ENCODE measurements at places on chromosomes 11 and 22.
A peak's percentile ranks its signal among the peaks of the same experiment; 100 is the strongest.

GRCh38 chr11:111387363-111387762 lies 8.3 kb upstream of the POU2AF1 start:
- DNase-seq, result no peak

- no peak for DNase-seq
Measured at GRCh38 chr22:35230839-35231584, 26.3 kb upstream of the HMGXB4 start.

- peak; percentile 55 for DNase-seq
Measured at GRCh38 chr11:60970369-60970774, 1.1 kb upstream of the CD6 start.

GRCh38 chr11:114399490-114400215 lies 658 bp downstream of the C11orf71 start:
- DNase-seq, result no peak

- DNase-seq, result no peak
Measured at GRCh38 chr11:124829986-124830385, 29.8 kb upstream of the MSANTD2 start.

GRCh38 chr11:61042961-61043540 lies 59.2 kb upstream of the CD5 start:
- no peak for DNase-seq

DNA sequence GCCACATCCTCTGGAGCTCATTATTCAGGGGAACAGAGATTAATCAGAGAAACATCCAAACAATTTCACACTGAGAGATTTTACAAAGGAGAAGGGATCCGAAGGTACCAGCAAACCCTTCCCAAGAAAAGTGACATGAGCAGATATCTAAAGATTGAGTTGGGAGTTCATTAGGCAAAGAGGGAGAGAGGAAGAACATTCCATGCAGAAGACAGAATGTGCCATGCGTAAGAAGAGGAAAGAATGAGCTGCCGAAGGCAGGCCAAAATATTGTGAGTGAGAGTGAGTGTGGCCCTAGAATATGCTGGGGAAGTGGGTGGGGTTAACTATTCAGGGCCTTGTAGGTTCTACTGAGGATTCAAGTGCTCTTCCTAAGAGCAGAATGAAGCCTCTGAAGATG lies 50.0 kb upstream of the LYVE1 start:
- DNase-seq, result no peak

DNA sequence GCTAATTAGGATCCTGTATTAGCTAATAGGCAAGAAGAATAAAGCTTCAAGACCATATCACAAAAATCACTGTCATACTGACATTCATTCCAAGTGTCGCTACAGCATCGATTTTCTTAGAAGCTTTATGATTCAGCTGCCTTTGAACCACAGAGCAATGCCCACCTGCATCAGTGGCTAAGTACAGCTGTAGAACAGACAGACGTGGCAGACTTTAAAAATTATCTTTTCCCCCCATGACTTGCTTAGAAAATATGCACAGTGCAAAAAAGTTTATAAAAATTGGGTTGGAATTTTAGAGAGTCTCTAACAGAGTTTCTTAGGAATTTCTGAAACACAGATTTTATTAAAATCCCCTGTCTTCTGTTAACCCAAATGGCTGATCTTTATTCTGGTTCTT lies 120.8 kb downstream of the CADM1 start:
- DNase-seq, result no peak

- DNase-seq, result no peak
Measured at GRCh38 chr11:47245611-47246357, 2.8 kb downstream of the ACP2 start.

DNA sequence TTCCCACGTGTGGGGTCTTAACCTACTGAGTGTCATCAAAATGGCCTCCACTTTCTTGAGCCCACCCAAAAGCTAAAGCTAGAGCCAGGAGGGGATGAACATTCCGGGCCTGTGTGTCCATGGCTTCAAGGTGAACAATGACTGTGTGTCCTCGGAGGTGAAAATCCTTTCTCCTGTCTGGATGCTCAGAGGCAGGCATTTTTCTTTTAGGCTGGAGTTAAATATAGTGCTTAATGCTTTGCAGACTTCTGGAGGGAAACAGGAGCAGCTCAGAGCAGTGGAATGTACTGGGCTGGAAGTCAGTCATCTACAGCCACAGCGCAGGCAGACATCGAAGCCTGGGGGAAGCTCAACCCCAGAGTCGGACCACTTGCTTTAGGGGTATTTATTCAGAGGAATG lies 68.6 kb upstream of the TMEM45B start:
- no peak for DNase-seq

DNA sequence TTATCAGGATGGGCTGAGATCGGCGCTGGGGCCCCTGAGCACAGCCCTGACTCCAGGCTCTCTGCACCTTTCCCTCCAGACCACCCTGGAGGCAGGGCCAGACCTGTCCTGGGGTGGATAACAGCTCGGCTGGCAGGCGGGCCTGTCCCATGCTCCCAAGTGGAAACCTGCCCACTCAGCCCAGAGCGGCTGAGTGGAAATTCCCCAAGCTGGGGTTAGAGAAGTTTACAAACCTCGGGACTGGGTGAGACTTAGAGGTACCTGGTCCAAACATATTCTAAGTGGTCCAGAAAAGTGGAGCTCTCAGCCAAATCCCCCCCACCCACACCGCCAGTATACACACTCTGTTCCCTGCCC lies 4.8 kb upstream of the FXYD2 start:
- DNase-seq, result no peak

GRCh38 chr11:1706634-1707400 lies 9.8 kb downstream of the KRTAP5-6 start:
- DNase-seq, result no peak

- DNase-seq, result no peak
Measured at GRCh38 chr11:115222863-115223530, 281.2 kb downstream of the CADM1 start.

DNA sequence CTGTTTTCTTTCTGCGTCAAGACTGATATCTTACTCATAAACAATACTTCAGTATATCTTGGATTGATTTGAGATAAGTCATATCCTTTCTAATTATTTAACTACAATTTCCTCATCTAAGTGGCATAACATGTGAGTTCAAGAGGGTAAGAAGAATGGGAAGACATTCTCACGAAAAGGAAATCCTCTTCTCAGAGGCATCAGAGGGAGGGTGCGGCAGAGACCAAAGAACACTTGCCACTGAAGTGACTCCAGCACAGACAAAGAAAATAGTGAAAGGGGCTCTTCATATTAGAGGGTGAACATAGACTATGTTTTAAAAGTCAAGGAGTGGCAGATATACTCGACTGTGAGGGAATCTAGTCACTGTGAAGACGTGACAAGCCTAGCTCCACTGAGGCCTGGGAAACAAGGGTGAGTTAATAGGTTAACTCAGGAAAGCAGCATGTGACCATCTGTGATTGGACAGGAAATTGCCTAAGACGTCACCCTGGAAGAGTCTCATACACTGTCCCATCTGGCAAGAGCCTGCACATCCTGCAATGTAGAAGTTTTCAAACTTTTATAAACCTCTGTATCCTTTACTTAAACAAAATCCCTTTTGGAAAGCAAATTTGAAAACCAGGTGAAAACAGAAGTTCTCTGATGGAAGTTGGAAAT lies 1.9 kb upstream of the MMP1 start:
- no peak for DNase-seq

DNA sequence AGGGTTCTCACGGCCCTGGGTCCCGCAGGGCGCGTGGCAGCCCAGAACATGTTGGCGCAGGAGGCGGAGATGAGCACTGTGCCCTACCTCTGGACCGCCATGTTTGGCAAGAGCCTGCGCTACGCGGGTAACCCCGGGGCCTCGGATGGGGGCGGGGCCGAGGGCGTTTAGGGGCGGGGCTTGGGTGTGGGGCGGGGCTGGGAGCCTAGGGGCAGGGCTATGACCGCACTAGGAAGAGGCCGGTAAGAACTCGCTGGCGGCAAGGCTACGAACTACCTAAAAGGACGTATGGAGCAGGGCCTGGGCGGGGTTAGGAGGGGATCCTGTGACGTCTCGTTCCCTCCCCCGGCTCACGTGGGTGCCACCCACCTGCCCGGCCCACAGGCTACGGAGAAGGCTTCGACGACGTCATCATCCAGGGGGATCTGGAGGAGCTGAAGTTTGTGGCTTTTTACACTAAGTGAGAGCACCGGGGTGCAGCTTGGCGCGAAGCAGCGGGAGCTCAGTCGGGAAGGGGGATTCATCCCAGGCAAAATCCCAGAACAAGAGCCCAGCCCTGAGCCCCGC lies 2.8 kb upstream of the LZTR1 start:
- DNase-seq, result peak; percentile 26

GRCh38 chr11:77092382-77092781 lies 10.3 kb upstream of the OMP start:
- no peak for DNase-seq

DNA sequence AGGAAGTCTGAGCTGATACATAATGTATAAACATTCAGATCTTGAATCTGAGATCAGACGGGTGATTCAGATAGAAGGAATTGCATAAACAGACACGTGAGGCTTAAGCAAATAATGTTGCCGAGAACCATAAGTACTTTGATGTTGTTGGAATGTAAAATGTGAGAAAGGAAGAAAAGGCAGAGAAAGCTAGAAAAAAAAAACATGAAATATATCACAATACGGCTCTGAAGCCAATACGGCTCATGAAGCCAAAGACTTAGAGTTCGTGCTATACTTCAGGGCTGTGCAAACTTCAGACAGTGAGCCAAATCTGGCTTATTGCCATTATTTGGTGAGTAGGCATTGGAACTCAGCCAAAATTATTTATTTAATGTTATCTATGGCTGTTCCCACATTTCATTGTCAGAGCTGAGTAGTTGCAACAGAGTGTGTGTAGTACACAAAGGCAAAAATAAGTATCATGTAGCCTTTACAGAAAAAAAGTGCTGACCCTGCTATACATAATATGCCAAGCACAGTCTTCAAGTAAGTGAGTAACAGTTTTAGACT lies 673.3 kb downstream of the CNTN5 start:
- DNase-seq, result no peak

DNA sequence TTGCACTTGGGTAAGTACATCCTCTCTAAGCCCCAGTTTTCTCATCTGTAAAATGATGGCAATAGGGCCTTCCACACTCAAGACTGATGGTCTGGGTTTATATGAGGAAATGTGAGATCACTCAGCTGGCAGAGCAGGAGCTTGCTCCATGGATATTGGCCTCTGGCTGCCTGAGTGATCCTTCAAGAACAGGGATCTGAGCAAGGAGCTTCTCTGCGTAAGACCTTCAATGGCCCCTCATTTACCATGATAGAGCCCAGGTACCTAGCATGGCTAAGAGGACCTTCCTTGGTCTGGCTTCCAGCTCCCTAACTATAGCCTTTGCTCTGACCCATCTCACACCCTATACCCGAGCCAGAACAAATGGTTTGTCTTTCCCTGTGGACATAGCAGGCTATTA lies 5.5 kb downstream of the ROBO4 start:
- DNase-seq, result no peak

- no peak for DNase-seq
Measured at GRCh38 chr22:47069270-47069669, 306.8 kb downstream of the TBC1D22A start.

GRCh38 chr22:45296628-45297297 lies 12.0 kb downstream of the UPK3A start:
- no peak for DNase-seq

DNA sequence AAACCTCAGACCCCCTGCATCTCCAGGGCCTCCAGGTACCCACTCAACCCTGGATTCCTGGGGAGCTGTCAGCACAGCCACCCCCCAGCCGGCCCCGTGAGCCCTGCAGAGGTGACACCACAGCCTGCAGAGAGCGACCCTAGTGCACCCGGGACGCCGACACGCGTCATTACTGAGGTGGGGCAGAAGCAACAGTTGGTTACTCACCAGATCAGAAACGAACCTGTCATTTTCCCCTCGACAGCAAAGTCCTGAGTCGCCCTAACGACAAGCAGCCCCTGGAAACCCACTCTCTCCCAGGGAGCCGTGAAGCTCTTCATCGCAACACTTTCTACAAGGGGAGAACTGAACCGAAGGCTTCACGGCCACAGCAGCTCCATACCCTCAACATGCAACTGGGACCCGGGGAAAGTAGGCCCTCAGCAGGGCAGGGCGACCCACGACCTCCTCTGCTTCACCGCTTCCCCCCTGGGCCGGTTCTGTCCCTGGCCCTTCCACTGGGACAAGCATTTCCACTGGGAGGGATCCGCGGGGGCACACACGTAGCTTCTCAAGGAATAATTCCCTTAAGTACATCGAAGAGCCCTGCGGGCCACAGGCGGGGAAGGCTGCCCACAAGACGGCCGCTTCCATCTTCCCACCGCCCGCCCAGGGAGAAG lies 1.6 kb downstream of the BRD1 start:
- DNase-seq, result peak; percentile 36

- no peak for DNase-seq
Measured at GRCh38 chr22:41565403-41566054, 4.7 kb downstream of the CSDC2 start.

GRCh38 chr11:12212174-12212820 lies 101.9 kb downstream of the MICAL2 start:
- DNase-seq, result no peak

- no peak for DNase-seq
Measured at GRCh38 chr11:126924376-126925040, 76.1 kb downstream of the KIRREL3 start.

DNA sequence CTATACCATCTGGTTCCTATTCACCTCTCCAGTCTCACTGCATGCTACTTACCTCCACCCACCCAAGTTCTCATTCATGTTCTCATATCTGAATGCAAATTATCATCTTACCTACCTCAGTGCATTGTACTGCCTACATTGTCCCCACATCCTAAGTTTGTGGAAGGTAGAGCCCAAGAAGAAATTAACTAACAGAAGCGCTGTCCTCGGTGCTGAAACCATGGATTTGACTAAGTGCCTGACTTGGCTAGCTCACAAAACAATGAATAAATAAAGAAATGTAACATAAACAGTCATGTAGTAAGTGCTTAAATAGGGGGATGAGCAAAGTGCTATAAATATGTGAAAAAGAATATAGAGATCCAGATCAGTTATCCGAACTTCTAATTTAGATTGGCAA lies 63.2 kb downstream of the GRIA4 start:
- DNase-seq, result no peak

DNA sequence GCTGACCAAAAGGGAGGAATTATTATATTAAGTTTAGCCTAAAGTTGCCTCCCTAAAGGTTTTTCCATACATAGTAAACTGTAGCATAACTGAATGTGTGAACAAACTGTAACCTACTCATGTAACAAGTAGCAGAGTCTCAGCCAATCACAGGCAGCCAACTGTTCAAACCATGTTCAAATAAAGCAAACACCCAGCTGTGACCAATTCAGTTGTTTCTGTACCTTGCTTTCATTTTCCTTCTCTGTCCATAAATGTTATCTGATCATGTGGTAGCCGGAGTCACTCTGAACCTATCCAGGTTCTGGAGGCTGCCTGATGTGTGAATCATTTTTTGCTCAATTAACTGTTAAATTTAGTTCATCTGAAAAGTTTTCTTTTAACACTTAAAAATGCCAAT lies 373.5 kb downstream of the GUCY1A2 start:
- DNase-seq, result no peak

- DNase-seq, result no peak
Measured at GRCh38 chr22:47065756-47066615, 303.5 kb downstream of the TBC1D22A start.

- no peak for DNase-seq
Measured at GRCh38 chr11:105357764-105358163, 218.2 kb upstream of the CARD18 start.

Measured in stimulated activated CD8-positive, alpha-beta memory T cell treated with anti-CD3 and anti-CD28 coated beads, Interleukin-4, amount 100 ng/mL, for 1 hour (primary cell).